ENCODE measurements at places on chromosomes 7 and 10.
A peak's percentile ranks its signal among the peaks of the same experiment; 100 is the strongest.

GRCh38 chr10:133278577-133279265 is 2.1 kb upstream of the ADAM8 start:
- no peak for DNase-seq

DNA sequence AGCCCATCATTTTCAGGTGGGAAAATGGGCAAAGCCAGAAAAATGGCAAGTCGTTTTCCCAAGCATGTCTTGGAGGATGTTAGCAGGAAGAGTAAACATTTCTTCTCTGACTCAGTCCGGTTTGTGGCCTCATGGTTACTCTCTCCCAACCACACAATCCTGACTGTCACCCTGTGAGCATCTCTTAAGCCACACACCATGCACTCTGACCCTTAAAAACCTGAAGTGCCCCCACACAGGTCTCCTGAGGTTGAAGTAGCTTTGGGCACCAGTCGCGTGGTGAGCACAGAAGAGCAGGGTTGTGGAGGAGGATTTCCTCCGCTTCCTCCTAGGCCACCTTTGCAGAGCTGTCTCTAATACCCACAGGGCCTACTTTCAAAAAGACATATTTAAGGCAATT is 387.3 kb upstream of the NPVF start:
- no peak for DNase-seq

DNA sequence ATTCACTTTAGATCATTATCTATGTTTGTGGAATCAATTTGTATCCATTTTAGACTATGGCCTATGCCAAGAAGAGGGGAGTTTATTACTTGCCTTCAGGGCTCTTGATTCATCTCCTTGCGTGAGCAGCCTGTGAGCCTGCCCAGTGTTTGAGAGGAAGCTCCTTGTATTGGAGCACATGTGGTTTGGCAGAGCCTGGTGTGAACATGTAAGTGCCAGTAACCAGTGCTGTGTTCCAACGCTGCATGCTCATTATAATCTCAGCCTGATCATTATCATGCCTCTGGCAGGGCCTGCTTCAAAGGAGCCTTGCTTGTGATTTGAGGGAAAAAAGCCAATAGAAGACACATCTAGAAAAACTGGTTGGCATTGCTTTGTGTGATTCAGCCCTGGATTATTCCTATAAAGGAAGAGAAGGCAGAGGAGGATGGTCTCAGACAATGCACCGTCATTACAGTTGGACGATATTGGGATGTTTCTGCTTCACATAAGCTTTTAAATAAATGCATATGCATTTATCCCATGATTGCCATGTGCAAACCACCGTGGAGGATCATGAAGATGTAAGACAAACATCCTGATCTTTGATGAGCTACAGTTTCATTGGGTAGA is 203.4 kb upstream of the AHR start:
- DNase-seq = no peak

GRCh38 chr7:121499624-121500023 is 103.5 kb upstream of the FAM3C start:
- peak; percentile 20 for DNase-seq

Data from stimulated activated CD4-positive, alpha-beta T cell treated with anti-CD3 and anti-CD28 coated beads, Interleukin-15, amount 100 ng/mL, for 48 hours (primary cell).